ENCODE measurements at places on chromosomes 3 and 15.

- peak; percentile 8 for DNase-seq
Observed at GRCh38 chr15:76286271-76286879, 24.9 kb downstream of the ETFA start.

DNA sequence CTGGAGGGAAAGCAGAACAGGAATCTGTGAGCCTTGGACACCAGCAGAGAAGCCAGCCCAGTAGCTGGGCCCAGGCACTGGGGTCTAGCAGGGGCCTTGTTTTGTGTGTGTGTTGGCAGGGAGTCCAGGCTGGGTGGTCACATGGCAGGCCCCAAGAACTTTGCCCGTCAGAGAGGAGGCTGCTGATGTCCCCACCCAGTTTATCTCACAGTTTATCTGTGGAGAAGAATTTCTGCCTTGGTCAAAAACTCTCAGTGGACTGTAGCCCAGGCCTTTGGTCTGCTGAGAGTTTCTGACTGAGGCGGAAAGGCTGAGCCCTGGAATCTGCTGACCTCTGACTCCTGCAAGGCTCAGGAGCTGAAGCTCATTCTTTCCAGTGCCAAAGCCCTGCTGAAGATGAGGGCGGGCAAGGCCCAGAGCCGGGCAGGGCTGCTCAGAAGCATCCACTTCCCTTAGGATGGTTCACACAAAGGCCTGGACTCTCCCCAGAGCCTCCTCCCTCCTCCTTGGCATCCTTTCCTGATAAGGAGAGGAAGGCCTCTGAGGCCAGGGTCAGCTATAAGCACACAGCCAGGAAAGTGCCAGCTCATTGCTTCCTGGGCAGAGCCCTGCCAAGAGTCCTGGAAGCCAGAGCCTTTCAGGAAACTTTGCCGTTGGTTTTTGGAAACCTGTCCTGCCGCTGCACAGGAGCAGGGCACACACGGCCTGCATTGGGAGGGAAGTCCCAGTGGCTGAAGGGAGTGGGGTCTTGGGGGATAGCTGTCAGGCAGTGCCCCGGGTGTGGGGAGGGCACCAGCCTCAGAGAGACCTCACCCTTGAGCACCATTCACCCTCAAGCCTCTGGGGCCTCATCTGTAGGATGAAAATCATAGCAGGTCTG is 37.2 kb upstream of the SLCO2A1 start:
- no peak for DNase-seq

DNA sequence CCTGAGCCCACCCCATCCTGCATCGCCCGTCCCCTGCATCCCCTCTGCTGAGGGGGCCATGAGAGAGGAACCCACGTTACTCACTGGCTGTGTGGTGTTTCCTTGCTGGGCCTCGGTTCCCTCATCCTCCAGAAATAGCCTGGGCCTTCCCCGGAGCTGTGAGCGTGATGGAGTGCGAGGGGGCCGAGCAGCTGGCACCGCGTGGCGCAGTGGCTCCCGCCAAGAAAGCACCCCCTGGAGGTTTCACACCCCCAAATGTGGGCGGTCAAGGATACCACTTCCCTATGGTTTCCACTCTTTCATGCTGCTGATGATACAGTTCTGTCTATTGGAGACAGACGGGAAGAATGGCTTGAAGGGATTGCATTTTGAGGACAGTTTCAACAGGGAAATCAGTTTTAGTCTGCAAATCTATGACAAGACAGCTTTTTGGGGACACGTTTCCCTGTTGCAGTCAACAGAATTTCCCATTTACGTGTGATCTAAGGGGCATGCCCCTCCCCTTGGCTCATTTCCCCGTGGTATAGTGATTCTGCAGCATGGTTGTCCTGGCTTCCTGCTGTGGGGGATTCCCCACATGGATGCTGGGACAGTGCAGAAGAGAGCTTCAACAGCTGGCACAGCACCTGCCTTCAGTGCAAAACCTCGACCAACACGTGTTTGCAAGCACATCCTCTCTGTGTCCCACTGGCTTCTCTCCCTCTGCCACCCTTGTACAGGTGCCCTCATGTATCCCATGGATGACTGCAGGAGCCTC is 377.5 kb downstream of the LRTM1 start:
- no peak for DNase-seq

DNA sequence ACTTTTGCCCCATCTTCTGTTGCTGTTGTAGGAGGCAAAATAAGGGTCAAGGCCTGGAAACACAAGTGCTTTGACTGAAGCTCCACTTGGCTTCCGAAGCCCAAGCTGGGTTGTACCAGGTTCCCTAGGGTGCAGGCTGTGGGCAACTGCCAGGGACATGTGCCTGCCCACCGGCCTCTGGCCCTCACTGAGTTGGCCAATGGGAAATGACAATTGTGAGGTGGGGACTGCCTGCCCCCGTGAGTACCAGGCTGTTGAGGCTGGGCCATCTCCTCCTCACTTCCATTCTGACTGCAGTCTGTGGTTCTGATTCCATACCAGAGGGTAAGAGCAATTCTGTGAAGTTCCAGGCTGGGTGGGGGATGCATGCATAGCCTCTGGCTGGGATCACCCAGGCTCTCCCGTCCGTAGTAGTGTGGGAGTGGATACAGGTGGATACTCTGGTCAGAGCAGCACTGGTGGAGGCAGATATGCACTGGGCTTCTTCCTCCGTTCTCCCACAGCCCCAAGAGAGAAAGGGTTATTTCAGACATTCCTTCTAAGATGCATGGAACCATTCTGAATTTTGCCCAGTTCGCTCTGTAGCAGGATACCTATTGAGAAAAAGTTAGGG is at the start of gene ADIPOQ:
Gene ADIPOQ (plus strand): TSS at position 285 of the 613 bp plus-strand sequence. CDS start 10,349 bp downstream, outside the sequence.
- DNase-seq: no peak

GRCh38 chr3:186461141-186461540 is 83.0 kb downstream of the CRYGS start:
- DNase-seq: no peak

GRCh38 chr3:31188112-31188511 is 293.7 kb upstream of the GADL1 start:
- DNase-seq: no peak

- no peak for DNase-seq
Observed at GRCh38 chr15:70768257-70768883, 5.0 kb upstream of the UACA start.

GRCh38 chr3:160874736-160875135 is 118.7 kb downstream of the PPM1L start:
- DNase-seq: no peak

GRCh38 chr3:51398595-51399310 is 7.7 kb downstream of the RBM15B start:
- no peak for DNase-seq

DNA sequence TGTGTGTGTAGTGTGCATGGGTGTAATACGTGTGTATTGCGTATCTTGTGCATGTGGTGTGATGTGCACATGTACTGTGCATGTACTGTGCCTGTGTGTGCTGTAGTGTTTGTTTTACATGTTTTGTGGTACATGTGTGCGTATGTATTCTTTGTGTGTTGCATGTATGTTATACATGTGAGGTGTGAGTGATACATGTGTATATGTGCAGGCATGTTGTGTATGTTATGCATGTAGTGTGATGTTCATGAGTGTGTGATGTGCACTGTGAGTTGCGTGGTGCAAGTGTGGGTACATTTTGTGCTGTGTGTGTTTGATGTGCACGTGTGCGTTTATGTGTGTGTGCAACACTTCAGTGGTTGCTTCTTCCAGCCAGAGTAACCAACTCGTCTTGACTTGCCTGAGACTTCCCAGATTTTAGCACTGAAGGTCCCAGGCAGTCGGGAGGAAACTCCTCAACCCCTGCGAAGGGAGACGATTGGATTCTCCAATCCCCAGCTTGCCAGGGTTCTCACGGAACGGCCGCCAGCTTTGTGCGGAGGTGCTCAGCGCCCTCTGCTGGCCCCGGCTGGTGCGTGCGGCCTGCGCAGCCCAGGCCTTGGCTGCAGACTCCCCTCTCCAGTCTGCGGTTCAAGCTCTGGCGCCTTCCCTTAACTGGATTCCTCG is 3.6 kb downstream of the GALNT15 start:
- peak; percentile 77 for DNase-seq
